ENCODE measurements at places on chromosomes 4 and X.

GRCh38 chr4:96035727-96036126, 195.8 kb downstream of the PDHA2 start:
- no peak for DNase-seq

GRCh38 chrX:48606091-48606490, 8.8 kb downstream of the WDR13 start:
- no peak for DNase-seq

GRCh38 chr4:76802236-76803021, 95.5 kb downstream of the SOWAHB start:
- DNase-seq, result no peak

DNA sequence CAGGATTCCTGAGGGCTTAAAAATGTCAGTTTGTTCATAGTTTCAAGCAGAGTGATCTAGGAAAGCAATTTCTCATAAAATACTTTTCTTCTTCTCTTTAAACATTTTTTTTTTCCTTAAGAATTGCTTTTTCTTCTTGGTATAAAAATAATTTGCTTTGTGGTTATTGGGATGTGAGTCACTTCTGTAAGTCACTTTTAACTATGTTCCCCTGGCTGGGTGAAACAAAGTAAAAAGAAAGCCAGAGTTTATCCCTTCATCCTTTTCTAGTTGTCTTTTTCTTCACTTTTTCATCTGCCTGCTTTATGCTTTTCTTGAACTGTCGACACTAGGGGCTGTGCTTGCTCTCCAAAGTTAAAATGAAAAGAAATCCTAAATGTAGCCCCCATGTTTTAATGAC, 33.5 kb downstream of the ARSJ start:
- DNase-seq, result no peak

All from activated T-cell treated with anti-CD3 and anti-CD28 coated beads, Interleukin-2, amount 50 U/mL, for 1 hour (primary cell).